ENCODE measurements at places on chromosomes 11 and 22.

DNA sequence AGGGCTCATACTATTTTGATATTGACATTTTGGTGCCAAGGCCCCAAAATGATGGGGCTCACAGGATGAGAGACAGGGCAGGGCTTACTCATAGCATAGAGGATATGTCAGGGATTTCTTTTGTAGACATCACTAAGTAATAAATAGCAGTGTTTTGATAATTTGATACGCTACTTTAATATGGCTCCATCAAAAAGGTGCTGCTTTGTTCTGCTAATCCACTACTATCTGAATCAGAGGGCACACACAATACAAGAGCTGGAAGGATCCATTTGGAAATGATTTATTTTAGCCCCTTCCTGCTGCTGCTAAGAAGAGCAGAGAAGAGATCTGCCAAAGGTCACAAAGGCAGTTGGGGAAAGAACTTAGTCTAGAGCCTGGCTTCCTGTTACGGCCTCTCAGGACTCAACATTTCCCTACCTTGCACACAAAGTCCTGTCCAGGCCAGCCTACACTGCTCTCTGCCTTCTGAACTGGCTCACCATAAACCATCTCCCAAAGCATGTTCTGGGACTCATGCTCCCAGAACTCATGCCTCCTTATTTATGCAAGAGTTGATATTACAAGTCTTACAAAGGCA lies 261.3 kb upstream of the ARHGAP20 start:
- no peak for DNase-seq

DNA sequence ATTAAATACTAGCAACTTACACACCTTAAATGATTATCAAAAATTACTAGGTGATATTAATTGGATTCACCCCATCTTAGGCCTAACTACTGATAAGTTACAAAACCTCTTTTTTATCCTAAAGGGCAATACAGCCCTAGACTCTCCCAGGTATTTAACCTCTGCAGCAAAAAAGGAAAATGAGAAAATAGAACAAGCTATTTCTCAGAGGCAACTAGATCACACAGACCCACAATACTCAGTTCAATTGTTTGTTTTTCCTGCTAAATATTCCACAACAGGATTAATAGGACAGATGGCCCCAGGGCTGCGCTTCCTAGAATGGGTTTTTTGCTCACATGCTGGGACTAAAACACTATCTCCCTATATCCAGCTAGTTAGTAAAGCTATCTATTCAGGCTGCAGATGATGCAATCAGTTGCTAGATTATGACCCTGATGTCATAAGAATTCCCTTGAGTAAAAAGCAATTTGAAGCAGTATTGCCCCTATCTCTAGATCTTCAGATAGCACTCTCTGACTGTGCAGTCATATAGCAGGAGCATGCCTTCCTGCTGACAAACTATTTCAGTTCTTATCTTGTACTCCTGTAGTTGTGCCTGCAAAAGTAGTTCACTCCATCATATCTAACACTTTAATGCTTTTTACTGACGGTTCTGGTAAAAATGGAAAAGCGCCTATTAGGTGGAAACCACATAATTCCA lies 1595.5 kb upstream of the TENM4 start:
- no peak for DNase-seq

DNA sequence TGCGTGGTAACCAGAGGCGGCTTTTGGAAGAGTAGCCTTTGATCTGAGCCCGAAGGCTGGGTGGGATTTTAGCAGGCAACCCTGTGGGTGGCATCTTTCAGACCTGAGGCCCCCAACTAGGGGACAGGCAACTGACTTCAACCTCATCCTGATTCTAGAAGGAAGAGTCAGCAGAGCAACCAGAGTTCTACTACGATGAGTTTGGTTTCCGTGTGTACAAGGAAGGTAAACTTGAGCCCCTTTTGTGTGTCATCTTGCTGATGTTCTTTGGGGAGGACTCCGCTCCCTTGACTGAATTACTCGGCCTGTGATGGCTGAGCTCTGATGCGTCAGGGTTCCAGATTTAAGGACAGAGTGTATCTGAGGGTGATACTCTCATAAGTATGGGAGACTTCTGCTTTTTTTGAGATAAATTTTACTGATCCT lies 31.6 kb downstream of the SGSM3 start:
- no peak for DNase-seq

GRCh38 chr11:88203604-88204003 lies 28.4 kb upstream of the RAB38 start:
- no peak for DNase-seq

DNA sequence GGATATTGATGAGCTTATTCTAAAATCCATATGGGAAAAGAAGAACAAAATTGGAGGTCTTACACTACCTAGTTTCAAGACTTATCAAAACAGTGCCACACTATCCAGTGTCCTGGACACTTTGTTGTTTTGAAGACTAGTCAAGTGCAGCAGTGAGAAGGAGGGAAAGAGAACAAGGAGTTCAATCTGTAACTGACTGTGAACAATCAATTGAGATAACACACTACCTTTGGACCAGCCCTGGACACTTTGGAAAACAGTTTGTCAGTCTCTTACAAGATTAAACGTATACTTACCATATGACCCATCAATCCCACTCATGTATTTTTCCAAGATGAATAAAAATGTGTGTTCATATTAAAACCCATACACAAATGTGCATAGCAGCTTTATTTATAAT lies 10.0 kb upstream of the CSTF3 start:
- no peak for DNase-seq

DNA sequence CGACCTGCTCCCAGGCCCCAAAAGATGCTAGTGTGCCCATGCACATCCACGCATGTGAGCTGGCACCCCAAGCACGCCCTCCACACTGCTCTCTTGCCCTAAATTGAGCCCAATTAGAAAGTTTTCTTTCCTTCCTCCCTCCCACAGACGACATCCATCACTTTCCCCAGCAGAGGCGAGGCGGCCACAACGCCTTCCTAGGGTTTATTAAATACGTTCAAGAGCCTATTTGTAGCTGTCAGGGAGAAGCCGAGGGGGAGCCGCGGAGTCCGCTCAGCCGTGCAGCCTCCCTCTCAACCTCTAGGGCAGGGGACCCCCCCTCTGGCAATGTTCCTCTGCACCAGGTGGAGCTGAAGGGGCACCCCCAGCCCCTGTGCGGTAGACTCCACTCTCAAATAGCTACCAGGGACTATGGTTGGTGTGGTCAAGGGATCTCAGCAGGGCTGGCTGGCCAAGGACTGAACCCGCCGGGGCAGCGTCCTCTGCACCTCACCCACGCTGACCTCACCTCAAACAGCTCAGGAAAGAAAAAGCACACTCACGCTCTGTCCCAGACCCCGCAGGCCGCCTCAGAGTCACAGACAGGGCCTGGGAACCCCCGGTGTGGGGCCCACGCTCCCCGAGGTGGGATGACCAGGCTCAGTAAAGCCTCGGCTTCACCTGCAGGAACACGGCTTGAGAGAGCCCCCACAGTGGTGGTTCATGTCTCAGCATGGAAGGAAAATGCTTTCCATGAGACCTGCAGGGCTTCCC lies 152.4 kb downstream of the DSCAML1 start:
- no peak for DNase-seq

GRCh38 chr11:32154275-32154674 lies 63.4 kb downstream of the RCN1 start:
- no peak for DNase-seq

DNA sequence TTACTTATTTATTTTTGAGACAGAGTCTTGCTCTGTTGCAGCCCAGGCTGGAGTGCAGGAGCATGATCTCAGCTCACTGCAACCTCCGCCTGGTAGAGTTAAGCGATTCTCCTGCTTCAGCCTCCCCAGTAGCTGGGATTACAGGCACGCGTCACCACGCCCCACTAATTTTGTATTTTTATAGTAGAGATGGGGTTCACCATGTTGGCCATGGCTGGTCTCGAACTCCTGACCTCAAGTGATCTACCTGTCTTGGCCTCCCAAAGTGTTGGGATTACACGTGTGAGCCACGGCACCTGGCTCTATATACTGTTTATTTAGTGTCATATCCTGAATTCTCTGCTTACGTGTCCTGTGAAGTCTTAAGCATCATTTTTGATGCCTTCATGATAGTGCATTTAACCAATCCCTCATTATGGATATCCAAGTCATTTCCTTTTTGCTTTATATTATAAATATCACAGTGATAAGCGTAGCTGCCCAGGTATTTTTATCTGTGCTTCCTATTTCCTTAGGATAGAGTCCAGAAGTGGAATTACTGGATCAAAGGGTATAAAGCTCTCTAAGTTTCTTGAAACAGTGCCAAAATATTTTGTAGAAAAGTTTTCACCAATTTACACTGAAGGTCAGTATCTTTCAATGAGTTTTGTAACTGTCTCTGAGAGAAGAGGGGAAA lies 871 bp upstream of the SIDT2 start:
- no peak for DNase-seq

GRCh38 chr11:64358536-64358906 lies 441 bp upstream of the RPS6KA4 start:
- no peak for DNase-seq

DNA sequence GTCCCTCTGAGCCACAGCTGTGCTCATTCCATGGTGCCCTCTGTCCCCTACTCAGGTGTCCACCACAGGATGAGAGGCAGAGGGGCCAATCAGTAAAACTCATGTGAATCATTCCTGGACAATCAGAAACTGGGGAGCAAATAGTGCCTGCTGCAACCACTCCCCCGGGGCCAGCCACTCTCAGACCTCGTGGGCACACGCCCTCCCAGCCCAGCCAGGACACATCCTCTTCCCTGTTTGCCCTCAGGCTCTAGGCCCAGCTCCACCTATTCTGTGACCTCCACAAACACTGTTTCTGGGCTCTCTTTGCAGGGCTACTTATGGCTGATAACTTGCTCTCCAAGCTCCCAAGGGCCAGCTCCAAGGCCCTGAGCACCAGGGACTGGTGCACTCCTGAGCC lies 14.0 kb upstream of the KCTD14 start:
- DNase-seq: no peak

- DNase-seq: no peak
These were observed 98.2 kb upstream of the NNMT start for GRCh38 chr11:114197799-114198500.

- DNase-seq: no peak
These were observed 9.2 kb upstream of the PHF21A start for GRCh38 chr11:46130286-46130940.

GRCh38 chr11:69868006-69868810 lies 49.0 kb upstream of the FGF3 start:
- no peak for DNase-seq

DNA sequence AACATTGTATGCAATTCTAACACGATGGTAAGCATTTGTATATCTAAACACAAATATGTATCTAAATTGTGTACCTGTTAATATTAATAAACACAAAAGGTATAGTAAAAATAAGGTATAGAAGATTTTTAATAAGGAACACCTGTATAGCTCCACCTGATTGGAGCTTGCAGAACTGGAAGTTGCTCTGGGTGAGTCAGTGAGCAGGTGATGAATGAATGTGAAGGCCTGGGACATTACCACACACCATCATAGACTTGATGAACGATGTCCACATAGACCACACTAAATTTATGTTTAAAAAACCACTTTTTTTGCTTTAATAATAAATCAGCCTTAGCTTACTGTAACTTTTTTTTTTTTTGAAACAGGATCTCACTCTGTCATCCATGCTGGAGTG lies 97.6 kb upstream of the CLMP start:
- DNase-seq: no peak

DNA sequence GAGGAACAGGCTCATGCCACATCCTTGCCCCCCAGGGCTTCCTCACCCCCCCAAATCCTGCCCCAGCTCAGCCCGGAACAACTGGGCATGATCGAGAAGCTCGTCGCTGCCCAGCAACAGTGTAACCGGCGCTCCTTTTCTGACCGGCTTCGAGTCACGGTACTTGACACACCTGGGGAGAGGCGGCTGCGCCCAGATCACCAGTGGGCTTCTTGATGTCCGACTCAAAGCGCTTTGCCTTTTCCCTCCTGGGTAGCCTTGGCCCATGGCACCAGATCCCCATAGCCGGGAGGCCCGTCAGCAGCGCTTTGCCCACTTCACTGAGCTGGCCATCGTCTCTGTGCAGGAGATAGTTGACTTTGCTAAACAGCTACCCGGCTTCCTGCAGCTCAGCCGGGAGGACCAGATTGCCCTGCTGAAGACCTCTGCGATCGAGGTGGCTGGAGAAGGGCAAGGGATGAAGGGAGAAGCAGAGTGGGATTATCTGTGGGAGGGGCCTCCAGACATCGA lies 3.5 kb downstream of the NR1H3 start:
- no peak for DNase-seq

DNA sequence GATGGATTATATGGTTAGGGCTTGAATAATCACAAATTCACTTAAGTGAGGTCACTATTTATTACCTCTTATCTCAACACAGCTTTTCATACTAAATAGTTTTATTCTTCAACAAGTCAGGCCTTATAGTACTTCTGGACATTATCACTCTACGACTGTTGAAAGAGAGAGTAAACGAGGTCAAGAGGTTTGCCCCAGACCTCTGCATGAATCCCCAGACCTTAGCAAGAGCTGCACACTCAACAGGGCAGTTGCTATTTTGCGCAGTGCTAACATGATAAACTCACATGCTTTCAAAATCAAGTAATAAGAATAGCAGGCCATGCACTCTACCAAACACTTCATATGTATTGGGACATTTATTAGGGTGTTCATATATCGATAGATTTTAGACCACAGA lies 60.5 kb downstream of the DDI1 start:
- DNase-seq: no peak

DNA sequence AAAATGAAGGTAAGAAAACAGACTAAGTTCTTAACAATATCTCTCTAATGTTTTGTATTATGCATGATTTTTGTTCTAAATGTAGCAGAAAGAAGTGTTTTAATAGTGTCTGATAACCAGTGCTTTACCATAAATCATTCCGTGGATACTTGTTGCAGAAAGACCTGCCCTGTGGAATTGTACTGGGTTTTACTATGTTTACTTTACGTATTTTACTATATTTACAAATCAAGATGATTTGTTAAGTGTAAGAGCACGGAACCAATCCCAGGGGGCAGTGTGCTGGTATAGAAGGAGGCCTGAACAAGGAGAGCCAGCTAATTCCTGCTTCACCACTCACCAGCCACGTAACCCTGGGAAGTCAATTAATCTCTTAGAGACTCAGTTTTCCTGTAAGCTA lies 1.4 kb downstream of the HTR3B start:
- DNase-seq: no peak

DNA sequence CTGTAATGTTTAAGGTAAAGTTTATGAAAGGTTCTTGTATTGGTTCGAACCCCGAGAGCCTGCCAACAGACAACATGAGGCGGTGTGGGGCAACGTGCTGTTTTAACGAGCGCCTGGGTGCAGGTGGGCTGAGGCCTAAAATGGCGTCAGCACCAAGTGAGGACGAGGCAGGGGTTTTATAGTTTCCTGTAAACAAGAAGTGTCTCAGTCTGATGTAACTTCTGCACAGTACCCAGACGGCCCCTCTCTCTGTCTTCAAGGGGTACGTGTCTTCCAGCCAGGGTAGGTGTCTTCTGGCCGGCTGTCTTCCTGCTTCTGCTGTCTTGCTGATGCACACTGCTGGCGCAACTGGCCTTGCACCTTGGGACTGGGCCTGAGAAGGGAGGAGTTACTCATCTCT lies 2.7 kb downstream of the PPFIBP2 start:
- DNase-seq: no peak

DNA sequence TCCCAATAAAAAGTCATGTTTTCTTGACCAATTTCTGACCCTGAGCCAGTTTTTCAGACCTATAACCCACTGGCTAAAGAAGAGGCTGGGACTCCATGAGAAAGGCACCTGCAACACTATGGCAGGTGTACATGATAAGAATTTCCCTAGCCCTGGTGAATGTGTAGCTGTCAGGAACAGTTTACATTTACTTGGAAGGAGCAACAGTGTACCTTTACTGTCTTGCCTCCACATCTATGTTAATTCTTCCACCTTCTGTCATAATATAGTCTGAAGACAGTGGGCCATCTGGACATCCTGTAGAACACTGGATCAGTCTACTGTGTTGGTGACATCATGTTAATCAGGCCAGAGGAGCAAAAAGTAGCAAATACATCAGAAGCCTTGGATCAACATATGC lies 72.1 kb upstream of the CD82 start:
- no peak for DNase-seq

Data from NCI-H1105 (cell line).